LNCaP clone FGC (cell line): ENCODE measurements at places on chromosomes 6 and 20.

DNA sequence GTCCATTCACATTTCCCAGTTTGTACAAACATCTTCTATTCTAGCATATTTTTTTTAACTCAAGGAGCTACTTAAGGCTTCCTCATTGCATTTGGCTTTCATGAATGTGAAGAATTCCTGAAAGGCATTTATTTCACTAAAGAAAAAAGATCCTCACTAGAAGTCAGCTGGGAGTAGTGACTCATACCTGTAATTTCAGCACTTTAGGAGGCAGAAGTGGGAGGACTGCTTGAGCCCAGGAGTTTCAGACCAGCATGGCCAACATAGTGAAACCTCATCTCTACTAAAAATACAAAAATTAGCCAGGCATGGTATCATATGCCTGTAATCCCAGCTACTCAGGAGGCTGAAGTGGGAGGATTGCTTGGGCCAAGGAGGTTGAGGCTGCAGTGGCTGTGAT is 30.9 kb upstream of the XRN2 start:
- DNase-seq: no peak

DNA sequence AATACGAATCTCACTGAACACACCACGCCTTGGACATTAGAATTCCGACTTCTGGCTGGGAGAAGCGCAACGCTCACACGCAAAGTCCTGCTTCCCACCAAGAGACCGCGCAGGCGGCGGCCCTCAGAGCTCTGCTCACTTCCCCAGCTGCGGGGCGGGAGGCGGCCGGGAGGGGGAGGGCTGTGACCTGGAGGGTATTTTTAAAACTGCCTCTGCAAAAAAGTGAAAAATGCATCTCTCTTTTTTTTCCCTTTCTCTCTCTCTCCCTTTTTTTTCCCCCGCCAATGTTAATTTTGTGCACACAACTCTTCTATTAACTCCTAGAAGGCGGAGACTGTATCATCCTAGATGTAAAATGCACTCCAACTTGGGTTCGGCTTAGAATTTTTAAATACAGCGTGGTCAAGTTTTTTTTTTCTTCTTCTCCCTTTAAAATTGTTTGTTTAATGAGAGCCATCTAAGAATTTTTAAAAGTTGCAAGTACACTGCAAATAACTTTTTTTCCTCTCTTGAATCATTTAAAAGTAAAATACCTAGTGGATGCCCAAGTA is 66.4 kb downstream of the STX11 start:
- no peak for DNase-seq

GRCh38 chr6:4664117-4664626 is 112.0 kb upstream of the CDYL start:
- no peak for DNase-seq

DNA sequence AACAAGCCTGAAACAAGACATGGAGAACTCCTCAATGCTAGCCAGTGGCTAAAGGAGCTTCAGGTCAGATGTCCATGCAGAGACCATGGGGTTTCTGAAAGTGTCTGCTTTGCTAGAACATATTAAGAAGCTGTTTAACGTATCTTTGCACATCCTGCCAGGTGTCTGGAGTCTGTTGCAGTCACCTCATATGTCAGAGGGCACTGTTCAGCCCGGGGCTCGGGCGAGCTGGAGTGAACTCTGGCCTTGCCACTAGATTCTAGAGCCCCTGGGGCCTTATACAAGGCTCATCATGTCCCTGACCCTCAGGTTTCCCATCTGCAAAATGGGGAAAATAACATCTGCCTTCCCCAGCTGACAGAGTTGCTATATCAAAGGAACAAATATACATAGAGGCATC is 59.0 kb downstream of the PRDM1 start:
- no peak for DNase-seq

GRCh38 chr6:108730635-108731515 is 117.3 kb upstream of the ARMC2 start:
- no peak for DNase-seq

DNA sequence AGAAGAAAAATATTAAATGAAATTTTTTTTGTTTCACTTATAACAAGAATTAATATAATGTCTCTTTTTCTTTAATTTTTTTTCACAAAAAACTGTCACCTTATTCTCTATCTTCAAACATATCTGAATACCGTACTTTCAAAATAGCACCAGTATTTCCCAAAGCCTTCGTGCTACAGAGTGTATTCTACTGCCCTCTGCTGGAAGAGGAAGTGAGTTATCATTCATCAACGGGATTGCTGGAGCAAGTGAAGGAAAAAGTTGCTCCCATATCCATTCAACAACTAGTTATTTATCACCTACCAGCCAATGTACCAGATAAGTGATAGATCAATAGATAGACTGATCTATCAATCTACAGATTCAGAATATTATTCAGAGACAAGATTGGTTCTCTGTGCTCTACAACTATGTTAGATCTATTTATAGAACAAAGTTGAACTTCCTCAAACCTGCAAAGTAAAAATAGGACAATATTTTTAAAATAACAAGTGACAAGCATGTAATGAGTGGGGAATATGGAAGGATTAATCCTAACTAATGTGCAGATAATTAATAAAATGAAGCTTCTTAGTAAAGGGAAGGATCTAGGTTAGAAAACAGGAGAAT is 26.7 kb upstream of the TFAP2B start:
- no peak for DNase-seq

GRCh38 chr6:44869321-44869897 is 458.7 kb upstream of the RUNX2 start:
- no peak for DNase-seq

GRCh38 chr6:114407426-114408035 is 64.7 kb upstream of the HS3ST5 start:
- DNase-seq: no peak

GRCh38 chr6:105432797-105433196 is 29.9 kb upstream of the PREP start:
- no peak for DNase-seq

DNA sequence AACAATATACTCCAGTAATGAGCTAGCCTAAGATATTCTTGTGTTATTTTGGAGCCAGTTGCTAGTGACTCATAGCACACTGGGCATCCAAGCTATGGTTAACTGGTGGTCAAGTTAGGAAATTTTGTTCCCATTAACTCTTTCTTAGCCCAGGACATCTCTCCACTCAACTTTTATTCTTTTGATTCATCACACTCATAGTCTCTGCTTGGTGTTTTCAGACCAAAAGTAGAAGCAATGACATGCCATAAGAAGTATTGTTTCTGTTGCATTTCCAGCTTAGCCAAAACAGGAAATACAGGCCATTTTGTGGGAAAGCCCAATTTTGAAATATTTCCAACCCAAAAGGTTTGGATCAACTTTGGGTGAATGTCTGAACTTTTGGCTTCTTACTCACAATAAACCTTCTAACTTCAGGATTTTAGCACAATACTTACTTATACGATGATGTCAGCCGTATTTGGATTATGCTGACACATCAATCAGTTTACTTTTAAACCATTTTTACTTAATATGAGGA is 31.6 kb upstream of the CCN2 start:
- no peak for DNase-seq

GRCh38 chr6:138577151-138577915 is 78.0 kb upstream of the NHSL1 start:
- DNase-seq: no peak

- no peak for DNase-seq
These were observed 227.1 kb downstream of the ANKRD60 start for GRCh38 chr20:58001381-58001780.

GRCh38 chr6:161400671-161401070 is 126.8 kb upstream of the AGPAT4 start:
- no peak for DNase-seq

DNA sequence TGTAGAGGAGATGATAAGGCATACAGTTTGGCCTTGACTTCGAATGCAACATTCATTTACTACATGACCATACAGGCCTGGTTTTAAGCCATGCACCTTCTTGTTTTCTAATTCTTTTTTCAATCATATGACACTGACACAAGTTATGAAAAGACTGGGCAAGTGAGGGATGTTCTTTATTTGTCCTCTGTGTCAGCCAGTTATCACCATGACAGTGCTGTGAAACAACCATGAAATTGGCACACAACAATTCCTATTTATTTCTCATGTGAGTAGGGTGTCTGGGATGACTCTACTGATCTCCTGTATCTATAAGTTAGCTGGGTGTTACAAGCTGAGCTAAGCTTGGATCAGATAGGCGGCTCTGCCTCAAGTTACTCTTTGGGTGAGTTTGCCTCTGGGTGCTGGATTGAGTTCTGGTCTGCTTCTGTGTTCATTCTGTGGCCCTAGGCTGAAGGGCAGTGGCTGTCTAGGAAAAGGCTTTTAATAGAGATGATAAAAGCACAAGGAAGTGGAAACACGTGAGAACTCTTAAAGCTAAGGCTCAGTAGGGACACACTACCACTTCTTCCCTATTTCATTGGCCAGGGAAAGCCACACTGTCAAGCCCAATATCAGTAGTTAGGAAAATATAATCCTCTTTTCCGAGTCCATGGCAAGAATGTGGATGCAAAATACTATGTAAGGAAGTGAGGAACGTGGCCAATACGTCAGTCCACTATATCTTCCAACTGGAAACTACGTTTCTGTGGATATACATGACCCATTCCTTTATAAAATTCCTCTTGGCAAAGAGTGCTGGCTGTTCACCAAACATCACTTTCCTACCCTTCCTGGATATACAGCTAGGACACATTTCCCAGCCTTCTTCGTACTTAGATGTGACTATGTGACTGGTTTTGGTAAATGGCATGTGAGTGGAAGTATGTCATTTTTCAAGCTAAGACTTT is 126.2 kb upstream of the RNF24 start:
- DNase-seq: no peak

DNA sequence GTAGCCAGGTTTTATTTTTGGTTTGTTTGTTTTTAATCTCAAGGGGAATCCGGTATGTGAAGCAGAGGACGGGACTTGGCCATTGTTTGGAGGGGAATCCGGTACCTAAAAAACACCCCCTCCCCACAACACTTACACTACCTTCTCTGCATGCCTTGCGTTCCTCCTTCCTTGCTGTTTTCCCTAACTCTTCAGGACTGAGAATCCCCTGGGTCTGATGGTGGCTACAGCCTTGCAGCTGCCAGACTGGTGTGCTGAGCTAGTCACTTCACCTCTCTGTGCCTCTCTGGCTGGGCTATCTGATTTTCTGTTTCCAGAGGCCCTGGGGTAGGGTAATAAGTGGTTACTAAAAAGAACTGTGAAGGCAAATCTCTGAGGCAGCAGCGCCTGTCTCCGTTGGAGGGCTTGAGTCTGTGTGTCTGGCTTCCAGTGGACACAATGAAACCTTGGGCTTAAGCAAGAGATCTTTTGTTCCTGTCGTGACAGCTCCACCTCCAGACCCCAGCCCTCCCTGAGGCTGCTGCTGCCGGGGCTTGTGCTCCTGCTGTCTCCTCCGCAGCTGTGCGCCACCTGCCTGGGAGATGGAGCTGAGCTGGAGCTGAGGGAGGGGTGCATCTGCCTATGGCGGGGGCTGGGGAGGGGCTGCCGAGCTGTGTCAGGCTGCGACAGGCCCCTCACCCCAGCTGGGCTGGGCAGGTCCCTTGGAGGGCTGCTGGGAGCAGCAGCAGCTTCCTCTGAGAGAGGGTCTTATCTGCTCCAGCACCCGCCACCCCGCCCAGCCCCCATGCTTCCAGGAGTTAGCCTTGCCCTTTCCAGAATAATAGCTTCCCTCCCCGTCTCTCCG is 65.8 kb upstream of the CCDC167 start:
- no peak for DNase-seq
